ENCODE measurements at places on chromosomes 5 and 9. TPM values are rescaled to one million over a fixed set of nuclear protein-coding genes. Genes with fewer than 3 reads are reported as not detected.

- H3K36me3 ChIP-seq: no peaks in the 10 kb centered on the region
- DNase-seq: no peak
- H3K4me1 ChIP-seq: no peaks in the 10 kb centered on the region
- H3K27me3 ChIP-seq: no peaks in the 10 kb centered on the region
Observed at GRCh38 chr9:133818444-133818843, 80.3 kb upstream of the SARDH start.

PCDHGA5 gene
- total RNA-seq: 0.11 TPM

DNA sequence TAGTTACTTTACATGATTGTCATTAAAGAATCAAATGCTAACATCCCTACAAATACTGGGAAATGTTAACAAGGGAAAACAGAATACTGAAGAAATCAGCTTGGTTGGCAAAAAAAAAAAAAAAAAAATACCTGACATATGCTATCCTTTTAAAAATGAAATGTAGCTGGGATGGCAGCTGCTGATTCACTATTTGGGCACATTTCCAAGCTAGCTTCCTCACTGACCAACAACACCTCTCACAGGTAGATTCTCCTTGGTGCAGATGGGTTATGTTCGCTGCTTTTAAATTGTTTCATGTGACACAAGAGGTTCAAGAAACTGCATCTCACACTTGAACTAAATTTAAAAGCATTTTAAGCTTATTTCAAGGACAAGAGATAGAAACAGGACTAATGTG lies 6.1 kb upstream of the PRUNE2 start:
- no peaks in the 10 kb centered on the region for H3K27me3 ChIP-seq
- no peak overlapping the region for H3K27ac ChIP-seq
- H3K36me3 ChIP-seq: no peaks in the 10 kb centered on the region
- DNase-seq: no peak

PCDHGA12 gene
- 0.09 TPM for total RNA-seq

DNA sequence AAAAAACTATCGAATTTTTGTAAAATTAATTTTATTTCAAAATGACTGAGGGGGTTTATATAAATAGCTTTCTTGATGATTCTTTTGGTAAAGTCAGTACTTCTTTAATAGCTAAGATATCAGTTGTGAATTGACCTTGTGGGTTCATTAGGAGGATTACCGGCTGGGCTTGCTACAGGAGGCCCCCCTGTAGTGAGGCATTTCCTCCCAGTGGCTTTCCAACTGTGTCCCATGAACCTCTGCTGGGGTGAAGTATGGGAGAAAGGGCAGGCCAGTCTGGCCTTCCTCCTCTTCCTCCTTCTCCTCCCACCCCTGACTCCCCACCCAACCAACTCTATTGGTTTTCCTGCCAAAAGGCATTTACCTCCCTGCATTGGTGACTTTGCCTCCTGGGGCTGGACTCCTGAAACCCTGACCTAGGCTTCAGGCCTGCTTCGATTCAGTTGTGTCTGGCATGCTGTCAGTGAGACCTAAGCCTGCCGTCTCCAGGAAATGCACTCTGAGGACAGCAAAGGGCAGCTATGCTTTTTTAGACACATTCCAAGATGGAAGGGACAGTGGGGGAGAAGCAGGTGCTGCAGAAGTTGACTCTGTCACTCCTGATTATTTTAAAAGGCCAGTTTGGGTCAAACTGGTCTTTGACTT lies 144.8 kb downstream of the HSPA4 start:
- H3K27me3 ChIP-seq: no peaks in the 10 kb centered on the region
- H3K4me3 ChIP-seq: no peak overlapping the region
- no peaks in the 10 kb centered on the region for H3K4me1 ChIP-seq
- no peak overlapping the region for H3K27ac ChIP-seq
- no peaks in the 10 kb centered on the region for H3K36me3 ChIP-seq
- DNase-seq: no peak
